ENCODE measurements at places on chromosomes 1 and 21.
A peak's percentile ranks its signal among the peaks of the same experiment; 100 is the strongest.

DNA sequence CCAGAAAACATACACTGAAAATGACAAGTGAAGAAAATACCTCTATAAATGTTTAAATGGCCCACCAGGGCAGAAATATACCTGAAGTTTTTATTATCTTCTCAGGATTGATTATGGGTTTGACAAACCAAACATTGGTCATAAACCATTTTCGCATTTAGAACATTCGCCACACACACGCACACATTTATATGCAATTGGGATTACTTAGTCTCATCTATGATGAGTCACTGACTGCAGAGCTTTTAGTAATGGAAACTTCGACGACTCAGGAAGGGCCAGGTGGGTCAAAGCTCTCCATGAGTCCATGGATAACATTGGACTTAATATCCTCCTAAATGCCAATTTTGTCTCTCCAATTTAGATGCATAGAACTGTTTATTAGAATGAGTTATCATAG is 16.9 kb downstream of the NRDC start:
- DNase-seq = no peak

GRCh38 chr1:24643363-24644099 is 429 bp downstream of the SRRM1 start:
- no peak for DNase-seq

DNA sequence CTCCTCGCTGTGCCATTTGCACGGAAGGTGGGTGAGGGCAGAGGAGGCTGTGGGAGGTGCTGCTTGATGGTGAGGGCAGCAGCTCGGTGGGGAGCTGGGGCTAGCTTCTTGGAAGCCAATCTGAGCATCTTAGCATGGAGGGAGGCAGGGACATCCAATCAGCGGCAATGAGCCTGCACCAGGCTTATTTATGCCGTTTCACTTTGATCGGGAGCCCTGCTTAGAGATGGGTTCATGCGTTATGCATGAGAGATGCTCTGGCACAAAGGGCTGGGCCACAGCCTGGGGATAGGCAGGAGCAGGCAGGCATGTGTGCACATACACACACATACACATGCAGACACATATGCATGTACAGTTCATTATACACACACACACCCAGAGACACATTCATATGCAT is 220.2 kb downstream of the GRIK3 start:
- no peak for DNase-seq

DNA sequence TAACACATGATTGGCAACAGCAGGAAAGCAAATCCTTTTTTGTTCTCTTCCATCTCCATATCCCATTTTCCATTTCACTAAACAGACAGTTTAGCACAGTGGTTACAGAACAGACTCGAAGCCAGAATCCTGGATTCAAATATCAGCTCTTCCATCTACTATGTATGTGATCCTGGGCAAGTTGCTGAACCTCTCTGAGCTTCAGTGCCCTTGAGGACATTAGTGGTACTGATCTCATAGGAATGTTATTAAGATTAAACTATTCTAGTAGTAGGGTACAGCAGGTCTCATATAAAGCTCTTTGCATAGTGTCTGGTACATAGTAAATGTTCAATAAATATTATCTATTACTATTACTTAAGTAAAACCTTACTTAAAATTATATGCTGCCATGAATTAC is 13.8 kb upstream of the HHIPL2 start:
- DNase-seq = no peak

DNA sequence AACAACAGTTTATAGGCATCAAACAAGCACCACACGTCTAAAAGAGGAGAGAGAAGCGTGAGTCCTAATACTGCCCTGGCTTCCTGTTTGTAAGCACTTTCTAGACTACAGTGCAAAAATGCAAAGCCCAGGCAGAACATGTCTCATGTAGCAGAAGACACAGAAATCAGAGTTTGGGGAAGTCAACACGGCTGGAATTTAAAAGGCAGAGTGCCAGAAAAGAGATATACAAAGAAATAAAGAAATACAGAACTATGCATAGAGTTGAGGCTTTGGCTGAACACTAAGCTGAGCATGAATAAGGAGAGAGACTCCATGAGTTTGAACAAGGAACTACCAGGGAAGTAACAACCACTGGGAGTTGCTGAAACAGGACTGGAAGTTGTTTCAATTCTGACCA is 566.6 kb upstream of the NR5A2 start:
- no peak for DNase-seq

- peak; percentile 9 for DNase-seq
Observed at GRCh38 chr1:59230622-59231021, 66.3 kb upstream of the FGGY start.

GRCh38 chr1:183913567-183913993 is 108.7 kb downstream of the RGL1 start:
- DNase-seq = peak; percentile 22

DNA sequence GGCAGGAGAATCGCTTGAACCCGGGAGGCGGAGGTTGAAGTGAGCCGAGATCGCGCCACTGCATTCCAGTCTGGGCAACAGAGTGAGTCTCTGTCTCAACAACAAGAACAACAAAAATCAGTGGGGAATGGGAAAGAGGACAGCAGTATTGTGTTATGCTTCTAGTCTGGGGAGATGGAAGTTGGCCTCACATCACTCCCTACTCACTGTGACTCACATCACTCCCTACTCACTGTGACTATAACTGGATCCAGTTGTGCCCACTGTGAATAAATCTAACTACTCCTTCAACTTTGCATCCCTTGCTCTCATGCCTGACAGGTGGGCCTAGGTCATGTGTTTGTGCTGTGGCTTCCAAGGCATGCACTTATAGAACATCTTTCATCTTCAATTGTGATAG is 285.4 kb upstream of the USP24 start:
- DNase-seq = no peak

- DNase-seq = no peak
Observed at GRCh38 chr1:174284052-174284451, 124.7 kb downstream of the RABGAP1L start.

GRCh38 chr1:107474877-107475612 is 334.2 kb downstream of the NTNG1 start:
- peak; percentile 3 for DNase-seq

- no peak for DNase-seq
Observed at GRCh38 chr1:234781241-234782065, 171.5 kb upstream of the IRF2BP2 start.

- no peak for DNase-seq
Observed at GRCh38 chr1:81554534-81554933, 246.2 kb upstream of the ADGRL2 start.

DNA sequence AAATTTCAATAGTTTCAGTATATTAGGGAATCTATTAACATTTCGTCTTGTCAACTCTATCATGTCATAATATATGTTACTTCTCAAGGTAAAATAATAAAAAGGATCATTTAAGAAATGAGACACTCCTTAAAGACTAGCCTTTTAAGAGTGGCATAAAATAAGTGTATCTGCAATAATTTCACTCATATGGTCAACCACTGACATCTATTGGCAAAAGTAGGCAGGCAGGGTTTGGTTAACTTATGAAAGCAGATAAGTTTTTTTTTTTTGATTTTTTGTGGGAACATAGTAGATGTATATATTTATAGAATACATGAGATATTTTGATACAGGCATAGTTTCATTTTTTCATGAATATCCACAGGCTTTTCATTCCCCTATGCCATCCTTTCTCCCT is 5.5 kb upstream of the RGS21 start:
- DNase-seq = no peak

DNA sequence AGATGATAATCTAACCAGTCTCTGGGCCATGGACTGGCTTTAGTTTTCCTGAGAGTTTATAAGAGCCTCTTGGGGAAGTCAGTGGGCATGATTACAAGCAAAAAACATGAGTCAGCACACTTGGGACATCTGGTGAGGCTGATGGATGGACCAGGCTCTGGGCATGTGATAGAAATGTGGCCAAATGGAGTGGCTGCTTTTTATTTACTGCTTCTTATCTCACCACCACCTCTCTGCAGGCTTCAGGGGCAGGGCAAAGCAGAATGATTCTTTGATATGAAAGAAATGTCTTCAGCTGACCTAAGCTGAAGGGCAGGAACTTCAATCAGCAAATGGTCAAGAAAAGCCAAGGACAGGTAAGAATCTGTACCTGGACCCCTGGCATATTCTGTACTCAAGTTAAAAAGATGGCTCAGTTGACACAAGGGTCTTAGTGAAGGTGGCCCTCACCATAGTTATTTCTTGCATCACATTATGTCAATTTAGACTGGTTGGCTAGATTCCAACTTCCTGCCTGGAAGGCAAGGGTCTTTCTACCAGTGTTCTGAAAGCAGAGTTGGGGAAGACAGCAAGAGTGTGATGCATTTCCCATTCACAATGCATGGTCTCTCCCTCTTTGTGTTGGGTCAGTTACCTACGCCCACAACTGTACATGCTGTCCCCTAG is 162.8 kb downstream of the FASLG start:
- peak; percentile 62 for DNase-seq

GRCh38 chr1:8023287-8023994 is 2.7 kb downstream of the ERRFI1 start:
- no peak for DNase-seq

- no peak for DNase-seq
Observed at GRCh38 chr1:50970931-50971582, 1.0 kb downstream of the CDKN2C start.

DNA sequence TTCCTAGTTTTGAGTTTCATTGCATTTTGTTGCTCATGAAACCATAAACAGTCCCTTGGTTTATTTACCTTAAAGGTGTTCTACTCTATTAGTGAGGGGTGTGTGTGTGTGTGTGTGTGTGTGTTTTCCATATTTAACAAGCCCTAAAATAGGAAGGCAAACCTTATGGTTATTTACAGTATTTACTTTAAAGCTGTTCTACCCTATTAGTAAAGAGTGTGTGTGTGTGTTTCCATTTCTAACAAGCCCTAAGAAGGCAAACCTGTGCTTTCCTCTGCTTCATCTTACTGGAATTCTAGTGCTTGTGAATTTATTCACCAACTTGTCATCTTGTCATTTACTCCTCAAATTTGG is 53.6 kb downstream of the CTTNBP2NL start:
- DNase-seq = no peak

DNA sequence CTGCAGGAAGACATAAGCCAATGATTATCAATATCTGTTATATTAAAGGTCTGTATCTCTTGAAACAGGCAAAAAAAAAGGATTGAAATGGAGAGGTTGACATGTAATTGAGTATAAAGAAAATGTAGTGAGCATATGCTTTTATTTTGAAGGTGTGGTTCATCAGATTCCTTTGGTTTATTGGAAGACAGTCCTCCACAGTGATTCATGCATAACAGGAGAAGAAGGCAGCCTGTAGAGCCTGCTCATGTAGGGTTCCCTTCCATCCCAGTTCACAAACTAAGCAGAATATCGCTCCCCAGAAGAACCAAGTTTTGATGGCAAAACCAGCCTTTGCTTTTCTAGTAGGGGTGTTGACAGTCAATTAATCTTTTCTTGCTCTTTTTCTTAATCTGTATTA is 1016.8 kb upstream of the ADGRL4 start:
- no peak for DNase-seq

- no peak for DNase-seq
Observed at GRCh38 chr1:245000872-245001188, 136.5 kb upstream of the HNRNPU start.

GRCh38 chr1:5729636-5730145 is 262.5 kb downstream of the NPHP4 start:
- DNase-seq = no peak

- no peak for DNase-seq
Observed at GRCh38 chr1:223331929-223332328, 32.0 kb downstream of the SUSD4 start.

DNA sequence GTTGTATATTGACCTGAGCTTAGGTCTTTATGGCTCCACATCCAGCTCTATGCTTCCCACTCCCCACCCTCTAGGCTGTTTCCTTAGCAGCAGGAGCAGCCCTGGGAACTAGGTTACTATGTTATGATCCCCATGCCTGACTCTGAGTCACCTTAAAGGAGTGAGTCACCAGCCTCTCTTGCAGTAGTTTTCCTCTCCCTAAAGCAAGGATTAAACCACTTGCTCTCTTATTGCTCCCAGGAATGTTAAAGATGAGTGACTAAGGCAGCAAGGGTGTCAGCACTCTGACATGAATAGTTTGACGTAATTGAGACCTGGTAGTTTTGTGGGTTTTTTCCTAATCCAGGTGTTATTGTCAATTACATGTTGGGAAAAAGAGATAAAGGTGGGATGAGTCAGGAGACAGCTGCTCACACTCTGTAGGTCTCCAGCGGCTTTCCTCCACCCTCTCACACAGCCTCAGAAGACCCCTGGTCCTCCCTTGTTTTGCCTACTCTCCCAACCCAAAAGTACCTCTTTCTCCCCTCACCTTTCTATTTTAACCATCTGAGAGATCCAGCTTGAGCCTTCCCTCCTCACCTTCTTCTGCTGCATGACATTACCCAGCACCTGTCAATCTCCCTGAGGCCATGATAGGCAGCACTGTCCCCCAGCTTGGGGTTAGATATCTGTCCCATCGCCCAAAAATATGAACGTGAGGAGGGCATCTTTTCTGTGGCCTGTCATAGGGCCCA is 369.1 kb upstream of the VAMP3 start:
- peak; percentile 96 for DNase-seq

DNA sequence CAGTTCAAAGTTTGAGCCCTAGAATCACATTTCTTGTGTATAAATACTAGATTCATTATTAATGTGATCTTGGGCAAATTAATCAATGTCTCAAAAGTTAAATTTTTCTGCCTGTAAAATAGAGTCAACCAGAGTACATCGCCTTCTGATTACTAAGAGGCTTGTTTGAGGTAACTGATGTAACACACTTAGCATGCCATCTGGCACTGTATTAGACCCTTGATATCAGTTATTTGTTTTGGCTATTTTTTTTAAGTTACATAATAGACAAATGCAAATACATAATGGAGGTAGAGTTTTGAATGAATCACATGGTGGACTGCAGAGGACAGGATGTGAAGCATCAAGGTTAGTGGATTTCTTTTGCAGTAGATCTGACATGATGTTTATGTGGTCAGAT is 298.4 kb downstream of the ADGRL2 start:
- no peak for DNase-seq

GRCh38 chr1:88378560-88378959 is 305.5 kb upstream of the PKN2 start:
- DNase-seq = no peak

DNA sequence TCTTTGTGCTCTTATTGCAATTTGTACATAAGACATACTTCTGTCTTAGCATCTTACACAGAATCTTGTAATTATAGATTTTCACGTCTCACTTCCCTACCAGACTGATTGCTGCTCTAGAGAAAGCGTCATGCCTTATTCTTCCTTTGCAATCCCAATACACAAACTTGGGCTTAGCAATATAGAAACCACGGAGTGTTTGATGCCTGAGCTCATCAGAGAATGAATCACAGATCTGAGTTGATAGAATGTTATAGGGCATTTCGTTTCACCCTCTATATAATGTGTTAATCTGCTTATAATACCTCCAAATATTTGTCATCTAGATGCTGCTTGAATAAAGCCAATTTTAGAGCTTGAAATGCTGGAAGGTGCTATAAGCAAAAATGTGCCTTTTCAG is 6.6 kb downstream of the FMO1 start:
- no peak for DNase-seq

DNA sequence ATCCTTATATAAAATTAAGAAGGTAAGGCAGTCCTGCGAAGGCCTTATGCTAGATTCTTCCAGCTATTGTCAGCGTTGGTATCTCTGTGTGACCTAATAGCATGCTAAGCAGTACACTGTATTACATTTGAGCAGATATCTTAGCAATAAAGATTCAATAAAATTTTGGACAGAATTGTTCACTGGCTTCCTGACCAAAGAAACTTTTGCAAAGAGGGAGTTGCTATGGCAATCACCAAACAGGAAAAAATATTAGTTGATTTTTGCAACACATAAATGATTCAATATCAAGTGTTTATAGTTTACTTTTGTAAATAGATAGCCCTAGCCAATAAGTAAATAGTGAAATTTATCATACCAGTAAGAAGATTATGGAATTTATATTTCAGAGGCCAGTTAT is 31.0 kb upstream of the PLEKHO1 start:
- DNase-seq = no peak

Data from GM04504 (cell line).